ENCODE measurements at places on chromosomes 3 and 15.

- peak; percentile 6 for DNase-seq
Measured at GRCh38 chr3:84136425-84136824, 822.4 kb upstream of the CADM2 start.

- no peak for DNase-seq
Measured at GRCh38 chr15:94182883-94183282, 48.5 kb upstream of the MCTP2 start.

GRCh38 chr3:117490716-117491115, 781.1 kb downstream of the TUSC7 start:
- peak; percentile 14 for DNase-seq

DNA sequence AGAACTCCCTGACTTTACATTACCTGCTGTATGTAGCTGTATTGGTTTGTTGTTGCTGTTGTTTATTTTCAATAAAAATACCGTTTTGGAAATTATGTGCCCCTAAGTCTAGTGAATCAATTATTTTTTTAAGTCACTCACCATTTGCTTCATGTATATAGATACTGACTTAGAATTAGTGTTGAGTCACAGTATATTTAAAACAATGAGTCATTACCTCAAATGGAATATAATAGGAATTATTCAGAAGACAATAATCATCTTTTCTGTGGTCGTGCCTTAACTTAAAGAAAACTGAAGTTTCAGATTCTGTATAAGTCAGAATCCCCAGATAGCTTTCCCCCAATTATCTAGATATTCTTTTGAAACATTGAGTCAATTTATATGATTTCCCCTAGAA, 21.0 kb upstream of the ALDH1A2 start:
- DNase-seq: no peak

GRCh38 chr3:155745795-155746550, 1.1 kb upstream of the PLCH1 start:
- peak; percentile 24 for DNase-seq

DNA sequence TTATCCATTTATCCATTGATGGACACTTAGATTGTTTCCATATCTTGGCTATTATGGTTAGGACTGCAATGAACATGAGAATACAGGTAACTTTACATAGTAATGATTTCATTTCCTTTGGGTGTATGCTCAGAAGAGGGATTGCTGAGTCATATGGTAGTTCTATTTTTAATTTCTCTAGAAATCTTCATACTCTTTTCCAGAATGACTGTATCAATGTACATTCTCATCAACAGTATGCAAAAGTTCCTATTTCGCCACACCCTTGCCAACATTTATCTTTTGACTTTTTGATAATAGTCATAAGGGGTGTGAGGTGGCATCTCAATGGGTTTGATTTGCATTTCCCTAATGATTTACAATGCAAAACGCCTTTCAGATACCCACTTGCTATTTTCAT, 6.2 kb upstream of the NIPA1 start:
- no peak for DNase-seq

DNA sequence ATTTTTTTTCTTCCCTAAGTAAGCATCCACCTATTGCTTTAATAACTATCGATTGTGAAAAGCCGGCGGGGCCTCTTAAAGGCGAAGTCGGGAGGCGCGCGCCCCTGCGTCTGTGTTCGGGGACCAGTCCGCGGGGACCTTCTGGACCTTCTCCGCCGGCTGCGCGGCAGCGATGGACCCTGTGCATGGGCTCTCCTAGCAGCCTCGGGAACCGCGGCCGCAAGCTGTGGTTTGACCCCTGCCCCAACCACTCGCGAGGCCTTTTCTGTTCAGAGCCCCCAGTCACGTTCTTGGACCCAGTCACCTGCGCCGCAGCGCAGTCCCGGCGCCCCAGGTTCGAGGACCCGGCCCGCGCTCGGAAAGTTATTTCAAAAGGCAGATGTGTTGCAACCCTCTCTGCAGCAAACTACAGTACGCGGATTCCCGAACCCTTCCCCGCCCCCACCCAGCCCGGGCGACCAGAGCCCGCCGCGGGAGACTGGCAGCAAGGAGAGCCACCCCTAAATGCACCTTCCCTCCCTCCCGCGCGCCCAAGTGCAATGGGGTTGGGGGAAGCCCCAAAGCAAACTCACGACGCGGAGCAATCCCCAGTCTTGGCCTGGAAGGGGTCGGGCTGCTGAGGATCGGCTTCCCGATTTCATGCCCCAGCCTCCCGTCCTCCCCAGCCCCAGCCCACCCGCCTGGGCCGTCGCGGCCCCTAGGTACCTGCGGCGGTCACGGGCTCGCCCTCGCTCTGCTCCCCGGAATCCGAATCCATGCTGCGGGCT, 684 bp downstream of the TNFAIP8L3 start:
- no peak for DNase-seq

GRCh38 chr15:91622235-91622634, 231.3 kb upstream of the SLCO3A1 start:
- no peak for DNase-seq

DNA sequence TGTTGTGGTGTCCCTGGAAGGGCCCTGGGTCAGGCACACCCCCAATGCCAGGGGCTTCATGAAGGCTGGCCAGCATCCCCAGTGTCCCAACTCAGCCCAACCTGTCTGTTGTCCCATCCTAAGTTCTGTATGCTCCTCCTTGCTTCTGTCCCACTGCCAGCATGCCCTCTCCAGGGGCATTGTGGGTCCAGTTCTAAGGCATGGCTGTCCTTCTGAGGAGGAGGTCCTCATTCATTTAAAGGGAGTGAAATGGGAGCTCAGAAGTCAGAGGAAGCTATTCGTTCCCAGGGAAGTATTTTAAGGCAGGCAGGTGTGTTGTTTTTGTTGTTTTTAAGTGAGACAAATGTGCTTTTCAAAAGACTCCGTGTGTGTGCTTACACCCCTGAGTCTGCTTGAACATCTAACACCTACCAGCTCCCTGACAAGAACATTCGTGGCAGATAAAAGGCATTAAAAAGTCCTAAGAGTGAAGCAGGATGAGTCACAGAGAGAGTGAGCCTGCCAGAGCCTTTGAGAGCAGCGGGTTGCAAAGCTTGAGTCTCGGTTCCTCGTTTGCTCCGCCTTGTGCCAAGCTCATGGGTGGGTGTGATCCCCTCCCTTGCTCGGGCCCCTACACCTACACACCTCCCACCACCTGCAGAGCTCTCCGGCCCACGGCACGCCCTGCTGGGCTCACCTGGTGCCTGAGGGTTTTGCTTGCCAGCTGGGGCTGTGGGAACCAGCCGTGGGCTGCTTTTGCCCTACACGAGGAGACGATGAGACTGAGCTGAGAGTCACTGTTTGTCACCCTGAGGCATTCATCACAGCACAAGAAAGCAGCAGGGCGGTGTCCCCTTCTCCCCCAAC, 183.4 kb upstream of the TOPAZ1 start:
- DNase-seq: no peak

- DNase-seq: no peak
Measured at GRCh38 chr3:5717254-5717653, 529.7 kb downstream of the EDEM1 start.

GRCh38 chr15:99098991-99099390, 5.9 kb upstream of the SYNM start:
- no peak for DNase-seq

DNA sequence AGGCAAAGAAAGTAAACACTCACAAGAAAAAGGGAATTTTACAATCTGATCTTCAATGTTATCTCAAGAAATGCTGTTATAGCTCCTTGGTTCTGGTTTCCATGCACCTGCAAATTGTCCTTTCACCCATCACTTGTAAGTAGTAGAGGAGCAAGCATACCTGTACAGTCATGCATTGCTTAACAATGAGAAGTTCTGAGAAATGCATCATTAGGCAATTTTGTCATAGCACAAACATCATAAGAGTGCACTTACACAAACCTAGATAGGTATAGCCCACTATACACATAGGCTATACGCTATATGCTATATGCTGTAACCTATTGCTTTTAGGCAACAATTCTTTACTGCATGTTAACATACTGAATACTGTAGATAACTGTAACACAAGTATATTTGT, 672.3 kb downstream of the FHIT start:
- DNase-seq: no peak
